ENCODE measurements at places on chromosomes 6 and 20. TPM values are rescaled to one million over a fixed set of nuclear protein-coding genes. Genes with fewer than 3 reads are reported as not detected.

XKR7 gene
- total RNA-seq: not detected

ZNF322 gene
- total RNA-seq: 9.1 TPM

PHACTR3 gene
- not detected for total RNA-seq

TLDC2 gene
- total RNA-seq: not detected

GRM1 gene
- total RNA-seq: not detected

PACSIN1 gene
- total RNA-seq: 1.4 TPM

EPB41L1 gene
- not detected for total RNA-seq

MICB gene
- 49.0 TPM for total RNA-seq

- H3K4me1 ChIP-seq: peaks cover 61% of the 10 kb centered on the region
- peaks cover 10% of the 10 kb centered on the region for H3K36me3 ChIP-seq
- no peak for DNase-seq
- no peak overlapping the region for H3K27ac ChIP-seq
- H3K4me3 ChIP-seq: no peak overlapping the region
Observed at GRCh38 chr6:15444881-15445280, 199.0 kb downstream of the JARID2 start.

GRCh38 chr6:14674867-14675648 lies 557.5 kb downstream of the CD83 start:
- peak overlapping the region; percentile 26 for H3K27ac ChIP-seq
- peaks cover 2% of the 10 kb centered on the region for H3K36me3 ChIP-seq
- H3K27me3 ChIP-seq: no peaks in the 10 kb centered on the region

- H3K4me3 ChIP-seq: no peak overlapping the region
- no peak overlapping the region for H3K27ac ChIP-seq
- H3K4me1 ChIP-seq: no peaks in the 10 kb centered on the region
- no peak for DNase-seq
- H3K36me3 ChIP-seq: no peaks in the 10 kb centered on the region
- H3K27me3 ChIP-seq: peaks cover 6% of the 10 kb centered on the region
Observed at GRCh38 chr20:48080583-48080982, 295.3 kb upstream of the SULF2 start.

- H3K36me3 ChIP-seq: no peaks in the 10 kb centered on the region
- no peaks in the 10 kb centered on the region for H3K4me1 ChIP-seq
- no peaks in the 10 kb centered on the region for H3K27me3 ChIP-seq
- H3K27ac ChIP-seq: no peak overlapping the region
Observed at GRCh38 chr6:125230674-125231073, 71.1 kb downstream of the HDDC2 start.

- DNase-seq: no peak
- H3K4me1 ChIP-seq: no peaks in the 10 kb centered on the region
- no peaks in the 10 kb centered on the region for H3K27me3 ChIP-seq
- no peaks in the 10 kb centered on the region for H3K36me3 ChIP-seq
- no peak overlapping the region for H3K4me3 ChIP-seq
Observed at GRCh38 chr6:121897337-121897760, 461.9 kb downstream of the GJA1 start.

- H3K27me3 ChIP-seq: peaks cover 70% of the 10 kb centered on the region
- H3K27ac ChIP-seq: no peak overlapping the region
- no peaks in the 10 kb centered on the region for H3K36me3 ChIP-seq
Observed at GRCh38 chr6:99348288-99349170, 945 bp downstream of the FAXC start.
